ENCODE measurements at places on chromosomes 2 and 18. TPM values are rescaled to one million over a fixed set of nuclear protein-coding genes. Genes with fewer than 3 reads are reported as not detected.
A peak's percentile ranks its signal among the peaks of the same experiment; 100 is the strongest.

Gene PLGLB2
- total RNA-seq = not detected

Gene DLGAP1
- 1.8 TPM for total RNA-seq

GRCh38 chr2:181116261-181116660, 135.9 kb downstream of the UBE2E3 start:
- no peaks in the 10 kb centered on the region for H3K36me3 ChIP-seq
- H3K4me1 ChIP-seq = no peaks in the 10 kb centered on the region
- no peak for DNase-seq
- H3K27ac ChIP-seq = no peak overlapping the region
- no peak overlapping the region for H3K4me3 ChIP-seq

Gene FAM161A
- 10.1 TPM for total RNA-seq

- H3K27ac ChIP-seq = peak overlapping the region; percentile 56
- H3K36me3 ChIP-seq = no peaks in the 10 kb centered on the region
Measured at GRCh38 chr2:237490009-237490711, 3.1 kb downstream of the MLPH start.

- no peak for DNase-seq
- H3K4me1 ChIP-seq = no peaks in the 10 kb centered on the region
- no peak overlapping the region for H3K27ac ChIP-seq
Measured at GRCh38 chr18:46555724-46556123, 101.3 kb downstream of the LOXHD1 start.

DNA sequence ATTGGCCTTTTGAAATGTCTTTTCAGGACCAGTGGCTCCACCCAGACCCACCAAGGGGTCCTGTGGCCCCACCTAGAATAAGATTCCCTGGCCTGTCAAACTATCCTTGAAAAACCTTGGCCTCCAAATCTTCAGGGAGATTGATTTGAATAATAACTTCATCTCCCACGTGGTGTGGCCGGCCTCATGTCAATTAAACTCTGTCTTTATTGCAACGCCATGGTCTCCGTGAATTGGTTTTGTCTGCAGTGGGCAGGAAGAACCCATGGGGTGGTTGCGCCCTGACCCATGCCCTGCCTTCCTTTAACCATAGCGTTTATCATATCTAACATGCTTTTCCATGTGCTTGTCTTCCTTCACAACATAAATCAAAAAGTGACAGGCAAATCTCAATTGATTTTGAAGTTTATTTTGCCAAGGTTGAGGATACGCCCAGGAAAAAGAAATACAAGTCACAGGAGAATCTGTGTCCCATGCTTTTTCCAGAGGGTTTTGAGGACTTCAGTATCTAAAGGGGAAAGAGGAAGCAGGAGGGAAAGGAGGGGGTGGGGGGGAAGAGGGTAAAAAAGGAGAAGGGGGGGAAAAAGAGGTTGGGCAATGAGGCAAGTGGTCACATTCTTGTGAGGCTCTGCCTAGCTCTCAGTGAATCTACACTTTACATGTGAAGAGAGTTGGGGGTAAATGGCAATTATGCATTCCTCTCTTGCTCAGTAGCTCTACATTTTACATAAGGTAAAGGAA, 66.5 kb upstream of the CABLES1 start:
- DNase-seq = no peak
- peaks cover 8% of the 10 kb centered on the region for H3K4me1 ChIP-seq
- no peaks in the 10 kb centered on the region for H3K27me3 ChIP-seq
- H3K36me3 ChIP-seq = no peaks in the 10 kb centered on the region
- H3K27ac ChIP-seq = no peak overlapping the region

GRCh38 chr18:23311351-23312121, 141.6 kb upstream of the RIOK3 start:
- H3K27me3 ChIP-seq = no peaks in the 10 kb centered on the region
- H3K4me3 ChIP-seq = no peak overlapping the region
- no peak for DNase-seq
- H3K36me3 ChIP-seq = no peaks in the 10 kb centered on the region
- no peak overlapping the region for H3K27ac ChIP-seq
- H3K4me1 ChIP-seq = no peaks in the 10 kb centered on the region
